ENCODE measurements at places on chromosomes 7 and 10.

GRCh38 chr10:29533696-29534285 is 101.0 kb downstream of the SVIL start:
- no peak for DNase-seq

DNA sequence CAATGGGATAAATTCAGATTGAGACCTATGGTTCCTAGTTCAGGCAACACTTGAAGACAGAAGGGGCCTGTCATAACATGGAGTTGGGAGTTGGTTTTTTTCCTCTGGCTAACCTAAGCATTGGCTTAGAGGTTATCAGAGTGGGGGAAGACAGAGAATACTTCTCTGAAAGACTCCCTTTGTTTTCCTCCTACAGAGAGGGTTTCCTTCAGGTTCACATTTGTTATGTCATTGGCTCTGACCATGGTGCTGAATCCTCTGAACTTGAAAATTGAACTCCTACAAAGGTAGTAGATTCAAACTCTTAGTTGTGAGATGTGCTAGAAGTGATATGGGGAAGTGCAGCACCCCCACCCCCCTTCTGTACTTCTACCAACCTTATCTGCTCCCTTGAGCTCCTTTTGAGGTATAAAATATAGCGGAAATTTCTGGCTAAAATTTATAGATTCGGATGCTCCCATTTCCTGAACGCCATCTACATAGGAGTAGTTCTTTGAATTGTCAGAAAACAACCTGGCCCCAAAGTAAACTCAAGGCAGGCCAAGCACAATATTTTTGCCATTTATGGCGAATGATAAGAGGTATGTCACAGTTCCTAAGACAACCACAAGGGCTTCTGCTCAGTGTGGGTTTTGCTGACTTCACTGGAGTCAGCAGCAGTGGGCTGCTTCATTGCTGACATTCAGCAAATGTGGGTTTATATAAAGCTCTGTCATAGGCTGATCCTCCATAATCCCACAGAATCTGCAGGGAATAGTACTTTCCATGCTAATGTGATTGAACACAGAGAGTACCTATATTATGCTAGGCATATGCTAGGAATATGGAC is 131.6 kb upstream of the KLF14 start:
- no peak for DNase-seq

DNA sequence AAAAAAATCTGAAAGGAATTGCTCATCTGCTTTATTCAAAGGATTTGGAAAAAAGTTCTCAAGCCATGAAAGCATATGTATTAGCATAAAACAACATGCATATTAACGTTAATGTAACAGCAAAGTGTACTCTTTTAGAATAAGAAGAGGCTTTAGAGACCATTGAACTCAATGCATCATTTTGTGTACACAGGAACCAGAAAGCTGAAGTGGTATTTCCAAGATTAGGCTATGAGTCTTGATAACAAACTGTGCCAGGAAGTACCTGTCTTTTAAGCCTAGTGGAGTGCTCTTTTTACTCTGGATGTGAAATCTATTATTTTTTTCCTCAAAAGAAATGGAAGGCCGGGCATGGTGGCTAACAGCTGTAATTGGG is 164.2 kb downstream of the THSD7A start:
- DNase-seq: no peak

DNA sequence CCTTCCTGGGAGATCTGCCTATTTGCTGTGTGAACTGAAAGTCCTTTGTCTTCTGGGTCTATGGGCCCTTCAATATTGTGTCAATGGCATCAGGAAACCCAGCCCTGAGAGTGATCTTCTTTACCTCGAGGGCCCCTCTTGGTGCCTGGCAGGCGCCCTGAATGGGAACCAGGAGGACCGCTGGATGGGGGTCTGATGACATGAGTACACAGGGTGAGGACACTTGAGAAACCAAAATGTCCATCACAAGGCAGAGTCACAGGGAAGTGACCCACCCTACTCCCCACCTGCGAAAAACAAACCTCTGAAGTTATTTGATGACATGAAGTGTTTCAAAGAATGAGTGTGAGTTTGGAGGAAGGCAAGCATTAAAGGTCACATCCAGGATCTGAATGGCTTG is 17.3 kb downstream of the SFTPA1 start:
- no peak for DNase-seq

- DNase-seq: no peak
Measured at GRCh38 chr7:143042790-143043271, 9.3 kb upstream of the OR6V1 start.

DNA sequence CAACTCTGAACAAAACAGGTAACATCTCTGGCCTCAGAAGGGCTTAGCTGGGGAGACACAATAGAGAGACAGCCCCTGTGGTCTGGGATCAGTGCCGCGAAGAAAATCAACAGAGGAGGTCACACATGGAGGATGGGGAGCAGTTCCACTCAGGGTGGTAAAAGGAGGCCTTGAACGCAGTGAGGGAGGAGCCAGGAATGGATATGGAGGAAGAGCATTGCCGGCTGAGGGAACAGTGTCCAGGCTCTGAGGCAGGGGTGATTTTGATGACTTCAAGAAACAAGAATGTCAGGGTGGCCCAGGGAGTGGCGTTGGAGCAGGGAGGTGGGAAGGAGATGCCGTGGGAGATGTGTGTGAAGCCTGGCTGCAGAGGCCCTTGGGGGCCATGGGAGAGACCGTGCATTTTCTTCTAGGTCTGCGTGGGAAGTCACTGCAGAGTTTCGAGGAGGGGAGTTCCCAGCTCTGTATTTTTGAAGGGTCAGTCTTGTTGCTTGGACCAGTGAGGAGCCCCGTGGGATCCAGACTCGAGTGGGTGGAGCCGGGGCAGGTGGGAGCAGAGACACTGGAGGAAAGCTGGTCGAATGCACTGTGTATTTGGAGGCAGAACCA is 35.7 kb upstream of the SH2D4B start:
- no peak for DNase-seq
